ENCODE measurements at places on chromosomes 6 and 20.
A peak's percentile ranks its signal among the peaks of the same experiment; 100 is the strongest.

GRCh38 chr6:135637701-135638100 lies 140.2 kb upstream of the AHI1 start:
- peak; percentile 22 for DNase-seq

- DNase-seq, result no peak
Measured at GRCh38 chr6:124200661-124201060, 397.0 kb downstream of the NKAIN2 start.

DNA sequence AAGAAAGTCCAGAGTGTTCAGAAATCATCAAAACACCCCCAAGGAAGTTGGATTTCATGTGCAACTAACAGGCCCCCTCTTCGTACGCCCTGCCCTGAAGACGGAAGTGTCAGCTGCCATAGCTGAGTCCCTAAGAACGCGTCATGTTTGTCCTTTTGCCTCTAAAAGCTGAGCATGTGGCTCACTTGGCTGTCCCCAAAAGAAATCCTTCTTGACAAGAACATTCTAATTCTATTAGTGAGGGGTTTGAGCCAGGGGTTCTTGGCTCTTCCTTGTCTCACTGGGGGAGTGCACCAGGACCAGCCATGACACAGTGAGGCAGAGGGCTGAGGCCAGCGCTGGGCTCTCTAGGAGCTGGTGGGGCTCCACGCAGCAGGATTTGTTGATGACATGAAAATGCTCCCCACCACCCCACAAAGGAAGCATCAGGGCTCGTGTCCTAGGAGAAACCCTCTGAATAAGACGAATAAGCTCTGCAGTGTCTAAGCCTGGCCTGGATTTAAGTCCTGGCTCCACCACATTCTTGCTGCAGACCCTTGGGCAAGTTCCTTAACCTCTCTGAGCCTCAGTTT lies 20.0 kb upstream of the SPO11 start:
- DNase-seq, result no peak

DNA sequence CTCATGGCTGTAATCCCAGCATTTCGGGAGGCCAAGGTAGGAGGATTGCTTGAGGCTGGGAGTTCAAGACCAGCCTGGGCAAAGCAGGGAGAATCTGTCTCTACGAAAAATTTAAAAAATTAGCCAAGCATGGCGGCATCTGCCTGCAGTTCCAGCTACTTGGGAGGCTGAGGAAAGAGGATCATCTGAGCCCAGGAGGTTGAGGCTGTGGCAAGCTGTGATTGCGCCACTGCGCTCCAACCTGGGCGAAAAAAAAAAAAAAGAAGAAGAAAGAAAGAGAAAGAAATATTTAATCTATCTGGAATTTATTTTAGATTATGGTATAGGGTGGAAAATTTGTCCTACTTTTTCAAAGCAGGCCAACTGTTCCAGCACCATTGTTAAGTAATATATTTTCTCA lies 32.2 kb upstream of the HIVEP1 start:
- no peak for DNase-seq

DNA sequence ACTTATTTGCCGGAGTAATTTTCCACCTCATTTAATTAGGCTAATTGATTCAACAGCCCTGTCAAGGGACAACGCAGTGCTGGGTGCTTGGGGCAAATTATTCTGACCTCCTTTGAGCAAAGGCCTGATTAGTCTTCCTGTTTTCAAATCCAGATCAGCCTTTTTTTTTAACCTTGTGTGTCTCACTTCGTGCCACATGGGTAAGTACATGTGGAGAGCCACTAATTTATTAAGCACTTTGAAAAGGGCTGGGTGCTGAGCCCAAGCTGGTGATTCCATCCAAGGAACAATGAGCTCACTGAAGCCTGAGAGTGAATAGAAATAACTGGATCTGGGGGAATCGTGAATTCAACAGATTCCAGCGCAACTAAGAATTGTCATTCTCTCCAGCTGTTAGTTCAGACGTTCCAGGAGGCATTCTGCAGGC lies 229.3 kb downstream of the CLIC5 start:
- DNase-seq, result no peak

- DNase-seq, result no peak
Measured at GRCh38 chr6:11012295-11012754, 31.8 kb downstream of the ELOVL2 start.

GRCh38 chr20:10113746-10114145 lies 79.0 kb downstream of the ANKEF1 start:
- DNase-seq, result peak; percentile 39

GRCh38 chr6:13383328-13384163 lies 55.2 kb upstream of the TBC1D7 start:
- no peak for DNase-seq

DNA sequence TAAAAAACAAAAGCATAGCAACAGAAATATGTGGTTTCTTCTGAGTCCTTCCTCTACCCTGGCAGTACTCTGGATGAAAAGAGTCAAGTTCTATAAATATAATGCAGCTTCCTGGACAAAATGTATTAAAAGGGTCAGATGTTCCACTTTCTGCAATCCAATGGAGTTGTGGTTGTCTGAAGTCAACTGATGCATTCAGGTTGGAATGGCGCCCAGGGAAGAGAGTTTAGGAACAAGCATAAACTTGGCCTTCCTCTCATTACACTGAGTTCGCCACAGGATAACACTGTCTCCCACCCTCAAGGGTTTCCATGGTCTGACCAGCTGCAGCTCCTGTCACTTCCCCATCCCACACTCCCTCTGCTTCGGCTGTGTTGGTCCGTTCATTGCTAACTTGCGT lies 66.4 kb downstream of the PLEKHG1 start:
- DNase-seq, result no peak

GRCh38 chr20:48771542-48771941 lies 56.3 kb downstream of the PREX1 start:
- DNase-seq, result no peak

DNA sequence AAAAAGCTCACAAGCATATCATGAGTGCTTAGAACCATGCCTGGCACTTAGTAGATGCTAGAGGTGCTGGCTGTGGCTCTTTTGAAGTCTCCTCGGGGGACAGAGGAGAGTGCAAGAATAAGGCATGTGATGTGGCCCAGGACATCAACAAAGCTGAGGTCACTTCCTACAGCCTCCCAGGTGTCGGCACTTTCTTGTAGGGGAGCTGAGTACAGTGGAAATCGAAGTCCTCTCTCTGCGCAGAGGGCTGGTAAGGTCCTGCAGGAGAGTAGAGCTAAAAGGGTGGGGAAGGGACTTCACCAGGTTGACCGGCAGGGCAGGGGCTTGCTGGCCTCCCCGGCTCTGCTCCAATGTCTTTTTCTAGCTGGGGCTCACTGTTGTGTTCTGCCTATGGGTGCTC lies 11.2 kb downstream of the SLC13A3 start:
- DNase-seq, result no peak

DNA sequence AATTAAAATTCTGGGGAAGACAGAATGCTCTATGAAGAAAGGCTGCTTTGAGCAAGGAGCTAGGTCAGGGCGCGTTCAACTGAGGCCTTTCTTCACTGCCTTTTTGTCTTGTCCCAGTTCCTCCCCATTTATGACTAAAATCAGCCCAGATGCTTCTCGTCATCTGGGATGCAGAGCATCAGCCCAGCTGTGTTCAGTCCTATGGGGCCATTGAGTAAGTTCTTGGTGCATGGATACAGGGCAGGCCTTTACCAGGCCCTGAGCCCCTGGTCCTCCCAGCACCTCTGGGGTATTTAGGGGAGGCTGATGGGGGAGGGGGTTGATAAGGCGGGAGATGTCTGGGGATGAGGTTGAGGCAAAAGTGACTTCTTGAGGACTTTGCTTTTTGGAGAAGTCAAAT lies 55.7 kb downstream of the PTPN1 start:
- DNase-seq, result no peak

DNA sequence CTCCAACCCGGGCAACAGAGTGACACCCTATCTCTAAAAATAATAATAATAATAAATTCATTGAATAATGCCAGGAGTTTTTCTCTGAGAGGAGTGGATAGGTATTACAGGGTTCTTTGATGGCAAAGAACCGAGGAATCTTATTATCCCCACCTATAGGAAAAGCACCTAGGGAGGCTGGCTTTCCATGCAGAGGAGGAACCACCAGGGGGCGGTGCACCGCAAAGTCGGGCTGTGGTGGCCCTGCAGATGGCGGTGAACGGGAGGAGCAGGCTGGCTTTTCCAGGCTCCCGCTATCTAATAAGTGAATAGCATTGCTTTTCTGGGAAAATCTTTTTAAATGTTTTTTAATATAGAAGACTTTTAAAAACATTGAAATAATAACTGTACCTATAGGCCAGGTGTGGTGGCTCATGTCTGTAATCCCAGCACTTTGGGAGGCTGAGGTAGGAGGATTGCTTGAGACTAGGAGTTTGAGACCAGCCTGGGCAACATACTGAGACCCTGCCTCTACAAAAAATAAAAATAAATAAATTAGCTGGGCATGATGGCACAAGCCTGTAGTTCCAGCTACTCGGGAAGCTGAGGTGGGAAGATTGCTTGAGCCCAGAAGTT lies 864.2 kb downstream of the KIF16B start:
- no peak for DNase-seq

DNA sequence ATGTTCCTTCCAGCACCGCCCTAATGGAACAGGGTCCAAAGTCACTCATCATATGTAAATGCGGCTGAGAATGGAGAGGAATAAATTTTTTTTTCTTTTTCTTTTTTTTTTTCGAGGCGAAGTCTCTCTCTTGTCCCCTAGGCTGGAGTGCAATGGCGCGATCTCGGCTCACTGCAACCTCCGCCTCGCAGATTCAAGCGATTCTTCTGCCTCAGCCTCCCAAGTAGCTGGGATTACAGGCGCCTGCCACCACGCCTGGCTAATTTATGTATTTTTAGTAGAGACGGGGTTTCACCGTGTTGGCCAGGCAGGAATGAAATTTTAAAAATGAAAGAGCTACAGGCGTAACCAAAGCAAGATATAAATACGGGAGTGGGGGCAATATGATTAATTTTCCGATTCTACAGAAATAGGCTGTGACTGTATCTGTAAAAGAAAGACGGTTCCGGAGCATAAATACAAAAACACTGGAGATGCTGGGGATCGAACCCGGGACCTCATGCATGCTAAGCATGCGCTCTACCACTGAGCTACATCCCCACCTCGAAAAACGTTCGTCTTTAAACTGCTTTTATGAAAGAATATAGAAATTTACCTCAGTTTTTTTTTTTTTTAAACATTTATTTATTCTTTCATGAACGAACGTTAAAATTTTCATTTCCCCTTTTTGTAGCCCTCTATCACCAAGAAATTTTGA lies 132.2 kb downstream of the GPX5 start:
- no peak for DNase-seq

DNA sequence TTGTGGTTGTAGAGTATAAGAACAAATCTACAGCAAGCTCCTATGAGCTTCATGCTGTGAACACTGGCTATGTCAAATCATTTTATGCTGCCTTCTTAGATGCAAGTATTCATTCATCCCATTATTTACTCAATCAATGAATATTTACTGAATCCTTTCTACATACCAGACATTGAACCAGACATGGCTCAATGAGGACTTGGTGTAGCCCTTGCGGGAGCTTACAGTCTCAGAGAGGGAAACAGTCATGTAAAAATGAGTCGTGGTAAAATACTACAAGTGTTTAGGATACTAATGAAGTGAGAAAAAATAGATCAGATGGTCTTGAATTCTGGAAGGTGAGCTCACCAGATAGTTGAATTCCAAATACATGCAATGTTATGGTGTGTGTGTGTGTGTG lies 44.8 kb upstream of the ENPP1 start:
- no peak for DNase-seq

DNA sequence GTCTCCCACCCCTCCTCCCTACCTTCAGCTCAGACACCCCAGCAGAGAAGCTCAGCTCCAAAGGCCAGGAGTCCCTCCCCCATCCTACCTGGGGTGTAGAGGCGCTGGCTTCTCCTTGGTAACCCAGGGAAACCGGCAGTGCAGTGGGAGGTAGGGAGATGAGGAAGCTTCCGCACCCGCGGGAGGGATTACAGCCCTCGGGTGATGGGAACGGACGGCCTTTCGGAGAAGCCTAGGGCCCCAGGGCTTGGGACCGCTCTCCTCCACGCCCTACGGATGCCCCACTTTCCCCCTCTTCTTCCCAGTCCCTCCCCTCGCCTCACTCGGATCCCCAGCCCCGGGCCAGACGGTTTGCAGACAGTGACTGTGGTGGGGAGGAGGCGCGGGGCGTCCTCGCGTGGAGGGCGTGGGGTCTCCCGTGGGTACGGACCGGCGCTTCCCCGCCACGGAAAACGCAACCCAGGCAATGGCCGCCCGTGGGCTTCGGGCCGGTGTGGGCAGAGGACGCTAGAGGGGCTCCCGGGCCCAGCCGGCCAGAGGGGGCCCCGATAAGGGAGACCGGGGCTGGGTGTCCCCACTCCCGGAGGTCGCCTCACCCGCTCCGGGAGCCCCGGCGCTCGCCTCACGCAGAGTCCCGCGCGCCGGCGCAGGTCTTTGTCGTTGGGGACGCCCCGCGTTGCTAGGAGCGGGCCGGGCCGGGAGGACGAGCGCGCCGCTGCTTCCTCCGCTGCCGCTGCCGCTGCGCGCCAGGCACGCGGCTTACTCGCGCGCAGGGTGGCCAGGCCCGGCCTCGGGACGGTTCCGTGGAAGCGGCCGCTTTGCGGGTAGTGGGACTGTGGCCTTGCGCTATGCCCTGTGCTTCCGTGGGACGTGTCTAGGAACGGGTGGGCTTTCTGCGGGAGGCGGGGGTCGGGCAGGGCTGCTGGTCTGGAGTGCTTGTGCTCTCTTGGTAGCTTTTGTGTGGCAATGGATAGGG lies 15.8 kb downstream of the AARS2 start:
- DNase-seq, result no peak

- no peak for DNase-seq
Measured at GRCh38 chr6:120992257-120992656, 342.0 kb downstream of the TBC1D32 start.

- no peak for DNase-seq
Measured at GRCh38 chr6:96876886-96877545, 20.7 kb downstream of the NDUFAF4 start.

DNA sequence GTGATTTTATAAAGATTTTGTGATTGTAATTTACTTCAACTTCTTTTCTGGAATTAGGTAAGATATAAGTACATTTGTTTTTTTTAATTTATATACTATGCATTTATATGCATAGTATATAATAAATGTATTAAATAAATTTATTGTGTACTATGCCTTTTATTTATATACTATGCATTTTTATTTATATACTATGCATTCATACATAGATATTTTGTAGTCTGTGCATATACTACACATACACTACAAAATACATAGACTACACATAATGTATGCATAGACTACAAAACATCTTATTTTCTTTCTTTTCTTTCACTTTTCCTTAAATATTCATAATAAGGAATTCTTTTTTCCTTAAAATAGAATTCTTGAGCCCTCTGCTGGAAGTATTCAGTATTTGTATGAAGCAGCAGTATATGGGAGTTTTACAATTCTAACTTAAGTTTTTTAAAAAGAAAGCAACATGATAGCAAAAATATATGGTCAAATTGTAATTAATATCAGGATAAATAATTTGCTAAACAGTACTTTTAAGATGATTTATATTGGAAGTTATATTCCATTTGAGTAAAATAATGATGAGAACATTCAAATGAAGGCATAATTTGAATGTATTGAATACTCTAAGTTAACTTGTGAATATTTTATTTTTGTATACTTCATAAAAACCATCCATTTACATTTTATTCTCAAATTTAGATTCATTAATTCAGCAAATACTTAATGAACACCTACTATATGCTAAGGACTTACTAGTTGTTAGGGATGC lies 129.3 kb downstream of the KLHL32 start:
- no peak for DNase-seq

GRCh38 chr6:167797476-167798265 lies 29.0 kb upstream of the AFDN start:
- no peak for DNase-seq
